ENCODE measurements at places on chromosomes 16 and 17.

- no peak for DNase-seq
These were observed 282.6 kb downstream of the CBLN1 start for GRCh38 chr16:48999044-48999443.

DNA sequence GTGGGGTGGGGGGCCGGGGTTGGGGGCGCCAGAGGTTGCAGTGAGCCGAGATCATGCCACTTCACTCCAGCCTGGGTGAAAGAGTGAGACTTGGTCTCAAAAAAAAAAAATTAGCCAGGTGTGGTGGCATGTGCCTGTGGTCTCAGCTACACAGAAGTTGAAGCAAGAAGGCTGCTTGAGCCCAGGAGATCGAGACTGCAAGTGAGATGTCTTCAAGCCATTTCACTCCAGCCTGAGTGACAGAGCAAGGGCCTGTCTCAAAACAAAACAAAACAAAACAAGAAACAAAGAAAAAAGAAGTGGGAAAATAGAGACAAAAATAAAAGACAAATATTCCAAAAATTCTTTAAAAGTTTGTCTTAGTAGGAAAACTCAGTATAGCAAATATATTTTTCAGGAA is 135.1 kb upstream of the CORO6 start:
- DNase-seq = no peak

DNA sequence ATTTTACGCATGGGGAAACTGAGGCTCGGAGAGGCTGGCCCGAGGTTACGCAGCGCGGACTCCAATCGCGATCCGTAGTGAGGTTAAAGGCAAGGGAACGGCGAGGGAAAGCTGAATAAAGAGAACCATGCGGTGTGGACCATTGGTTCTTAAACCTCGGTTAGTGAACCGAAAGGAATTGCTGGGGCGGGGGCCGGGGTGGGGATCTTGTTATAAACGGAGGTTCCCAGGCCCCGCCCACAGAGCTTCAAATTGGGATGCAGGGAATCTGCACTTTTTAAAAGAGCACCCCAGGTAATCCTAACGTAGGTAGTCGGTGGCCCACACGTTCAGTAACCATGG is 524 bp downstream of the IQCK start:
- no peak for DNase-seq

DNA sequence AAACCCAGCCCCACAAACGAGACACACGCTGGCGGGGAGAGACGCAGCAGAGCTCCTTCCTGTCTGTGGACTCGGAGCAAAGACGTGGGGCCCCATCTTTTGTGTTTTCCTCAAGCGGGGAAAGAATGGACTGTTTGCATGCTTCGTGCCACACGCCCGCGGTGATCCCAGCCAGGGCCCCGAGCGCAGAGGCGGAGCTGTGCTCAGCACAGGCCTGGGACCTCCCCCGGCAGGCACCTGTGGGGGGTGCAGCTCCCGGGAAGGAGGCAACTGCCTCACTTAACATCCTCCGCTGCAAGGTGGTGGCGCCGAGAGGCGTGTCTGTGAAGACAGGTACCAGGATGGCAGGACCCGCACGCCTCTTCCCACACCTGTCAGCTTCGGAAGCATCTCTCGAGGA is 19.1 kb downstream of the TRARG1 start:
- DNase-seq = peak; percentile 51

- peak; percentile 32 for DNase-seq
These were observed 138.0 kb upstream of the NUDT7 start for GRCh38 chr16:77584205-77584859.

GRCh38 chr16:1157639-1158455 is 4.9 kb downstream of the CACNA1H start:
- DNase-seq = no peak

- DNase-seq = no peak
These were observed 87.3 kb downstream of the YPEL2 start for GRCh38 chr17:59418732-59419166.

GRCh38 chr16:10688291-10688690 is 6.4 kb downstream of the TEKT5 start:
- DNase-seq = no peak

DNA sequence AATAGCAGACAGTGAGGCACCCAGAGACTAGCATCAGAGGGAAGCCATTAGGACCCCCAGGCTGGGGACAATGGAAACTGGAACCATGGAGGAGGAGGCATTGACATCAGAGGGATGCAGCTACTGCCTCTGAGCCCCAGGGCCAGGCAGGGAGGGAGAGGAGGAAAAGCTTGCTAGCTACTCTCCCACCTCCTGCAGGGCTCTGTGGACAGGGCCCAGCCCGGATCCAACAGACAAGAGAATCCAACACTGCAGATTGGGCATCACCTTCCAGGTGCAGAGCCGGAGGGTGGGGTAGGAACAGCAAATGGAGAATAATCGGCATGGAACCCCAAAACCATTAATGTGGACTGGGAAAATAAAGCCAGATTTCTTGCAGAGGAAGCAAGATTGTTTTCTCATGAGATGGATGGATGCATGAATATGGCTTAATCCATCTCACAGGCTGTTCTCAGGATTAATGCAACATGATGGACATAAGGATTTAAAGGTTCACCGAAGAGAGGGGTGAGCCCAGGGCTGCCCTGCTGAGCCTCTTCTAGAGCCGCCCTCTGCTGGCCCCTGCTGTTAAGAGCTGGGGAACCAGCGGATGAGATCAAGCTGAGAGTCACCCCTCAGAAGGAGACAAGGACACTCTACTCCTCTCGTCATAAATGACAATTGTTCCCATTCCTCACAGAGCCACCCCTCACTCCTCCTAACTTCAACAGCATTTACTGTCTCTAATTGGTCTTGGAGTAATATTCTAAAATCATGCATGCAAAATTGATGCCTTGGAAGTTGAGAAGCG is 48.8 kb downstream of the DNAH3 start:
- DNase-seq = peak; percentile 7

DNA sequence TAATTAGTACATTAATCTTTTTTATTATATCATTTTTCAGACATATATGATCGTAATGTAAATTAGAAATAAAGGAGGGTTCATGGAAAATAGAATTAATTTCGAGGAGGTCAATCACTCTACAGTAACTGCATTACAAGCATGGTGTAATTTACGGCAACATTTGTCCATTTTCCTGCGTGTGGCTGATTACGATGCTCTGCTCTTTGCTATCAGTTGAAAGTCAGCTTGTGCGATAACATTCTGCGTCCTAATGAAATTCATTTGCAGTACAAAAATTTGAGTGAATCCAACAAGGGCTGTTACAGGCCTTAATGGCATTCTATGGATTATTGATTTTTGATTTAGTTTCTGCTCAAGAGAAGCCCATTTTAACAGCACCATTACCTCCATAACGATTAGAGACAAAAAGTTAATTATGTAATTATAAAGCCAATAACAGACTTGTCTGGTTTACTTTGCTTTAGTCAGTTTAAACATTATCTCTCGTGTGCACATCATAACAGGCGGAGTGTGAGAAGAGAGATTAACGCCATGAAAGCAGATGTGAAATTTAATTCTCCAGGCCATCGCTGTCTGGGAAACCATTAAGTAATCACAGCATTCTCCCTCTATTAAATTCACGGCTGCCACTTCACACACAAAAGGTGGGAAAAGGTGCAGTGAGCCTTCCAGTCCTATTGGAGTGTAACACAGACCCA is 256.4 kb upstream of the IRX3 start:
- no peak for DNase-seq

DNA sequence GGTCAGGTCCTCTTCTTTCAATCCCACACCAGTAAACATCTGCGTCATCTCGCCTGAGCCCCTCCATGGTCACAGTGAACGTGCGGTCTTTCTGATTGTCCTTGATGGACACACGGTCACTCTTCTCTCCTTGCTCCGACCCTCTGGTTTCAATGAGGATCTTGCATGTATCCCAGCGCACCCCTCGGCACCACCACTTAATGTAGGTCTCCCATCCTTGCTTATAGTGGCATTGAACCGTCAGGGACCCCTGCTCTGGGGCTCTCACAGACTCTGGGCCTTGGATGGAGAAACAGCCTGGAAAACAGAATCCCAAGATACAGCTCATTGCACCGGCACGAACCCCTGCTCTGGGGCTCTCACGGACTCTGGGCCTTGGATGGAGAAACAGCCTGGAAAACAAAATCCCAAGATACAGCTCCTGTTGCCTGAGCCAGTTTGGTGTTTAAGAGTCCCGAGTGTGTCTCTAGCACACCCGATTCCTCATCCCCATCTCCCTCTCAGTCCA is 5.4 kb downstream of the CD300LB start:
- no peak for DNase-seq

DNA sequence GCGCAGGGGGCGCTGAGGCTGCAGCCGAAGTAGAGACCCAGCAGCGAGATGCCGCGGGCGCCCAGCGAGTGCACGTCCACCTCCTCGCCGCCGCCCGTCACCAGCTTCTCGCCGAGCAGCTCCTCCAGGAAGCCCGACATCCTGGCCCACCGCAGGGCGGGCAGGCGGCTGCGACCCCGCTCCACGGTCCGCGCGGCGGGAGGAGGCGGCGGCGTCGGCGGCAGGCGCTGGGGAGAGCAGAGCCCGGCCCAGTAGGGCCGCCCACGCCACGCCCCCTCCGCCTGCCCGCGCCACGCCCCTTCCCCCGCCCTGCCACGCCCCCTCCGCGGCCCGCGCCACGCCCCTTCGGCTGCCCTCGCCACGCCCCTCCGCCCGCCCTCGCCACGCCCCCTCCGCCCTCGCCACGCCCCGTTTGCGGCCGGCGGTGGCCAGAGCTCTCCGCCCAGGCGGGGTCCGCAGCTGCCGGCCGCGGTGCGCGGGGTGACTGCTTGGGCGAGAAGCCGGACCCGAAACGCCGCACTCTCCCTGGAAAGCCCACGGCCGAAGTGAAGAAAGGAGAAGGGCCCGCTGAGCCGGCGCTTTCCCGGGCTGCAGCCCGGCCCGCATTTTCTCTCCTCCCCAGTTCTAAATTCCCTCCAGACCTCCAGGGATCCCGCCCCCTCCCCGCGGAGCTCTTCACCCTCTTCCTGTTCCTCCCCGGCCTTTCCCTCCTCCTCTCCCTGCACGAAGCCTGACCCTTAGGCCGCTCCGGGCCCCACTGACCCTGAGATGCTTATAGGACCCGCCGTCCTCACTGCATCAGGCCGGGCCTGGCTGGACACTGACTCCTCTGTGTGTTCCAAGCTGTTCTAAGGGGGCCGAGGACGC is at the start of gene NXN:
NXN (minus strand) TSS at position 238 of the 867 bp plus-strand sequence.
- peak; percentile 86 for DNase-seq

GRCh38 chr17:8489841-8490240 is 54.2 kb downstream of the NDEL1 start:
- DNase-seq = no peak

DNA sequence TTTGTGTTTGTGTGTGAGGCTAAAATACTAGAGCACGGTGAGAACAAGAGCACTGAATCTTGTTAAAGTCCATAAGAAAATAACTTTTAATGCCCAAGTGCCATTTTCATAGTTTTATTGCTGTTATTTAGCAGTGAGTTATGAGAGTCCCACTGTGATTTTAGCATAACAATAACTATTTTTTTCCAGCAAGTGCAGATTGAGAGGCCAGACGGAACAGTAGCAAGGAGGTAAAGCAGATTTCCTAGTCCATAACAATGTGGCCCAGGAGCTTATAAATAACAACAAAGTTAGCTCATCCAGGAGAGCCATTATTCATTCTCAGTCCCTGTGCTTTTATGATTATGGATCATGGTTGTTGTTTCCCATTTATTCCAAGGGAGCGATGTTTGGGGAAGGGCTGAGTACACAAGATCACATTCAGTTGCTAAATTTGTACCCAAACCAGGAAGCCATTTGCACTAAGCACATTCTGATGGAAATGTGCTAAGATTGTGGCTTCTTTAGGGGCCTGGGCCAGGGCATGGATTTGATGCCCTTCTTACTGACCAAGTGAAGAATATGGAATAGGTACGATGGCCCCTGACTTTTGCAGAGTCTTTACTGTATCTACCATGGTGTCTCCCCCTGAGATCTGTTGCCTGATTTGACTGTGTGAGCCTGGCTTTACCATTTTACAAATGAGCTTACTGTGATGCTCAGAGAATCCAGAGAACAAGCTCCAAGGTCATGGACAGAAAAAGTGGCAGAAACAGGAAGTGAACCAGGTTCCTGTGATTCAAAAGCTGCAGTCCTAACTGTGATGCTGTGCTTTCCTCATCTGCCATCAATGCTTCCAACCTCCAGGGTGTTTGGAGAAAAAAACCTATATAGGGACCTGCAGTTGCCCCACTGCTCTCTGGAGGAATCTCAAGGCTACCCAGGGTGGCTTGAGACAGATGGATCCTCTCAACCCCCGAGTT is 204.7 kb upstream of the HSBP1 start:
- DNase-seq = no peak

DNA sequence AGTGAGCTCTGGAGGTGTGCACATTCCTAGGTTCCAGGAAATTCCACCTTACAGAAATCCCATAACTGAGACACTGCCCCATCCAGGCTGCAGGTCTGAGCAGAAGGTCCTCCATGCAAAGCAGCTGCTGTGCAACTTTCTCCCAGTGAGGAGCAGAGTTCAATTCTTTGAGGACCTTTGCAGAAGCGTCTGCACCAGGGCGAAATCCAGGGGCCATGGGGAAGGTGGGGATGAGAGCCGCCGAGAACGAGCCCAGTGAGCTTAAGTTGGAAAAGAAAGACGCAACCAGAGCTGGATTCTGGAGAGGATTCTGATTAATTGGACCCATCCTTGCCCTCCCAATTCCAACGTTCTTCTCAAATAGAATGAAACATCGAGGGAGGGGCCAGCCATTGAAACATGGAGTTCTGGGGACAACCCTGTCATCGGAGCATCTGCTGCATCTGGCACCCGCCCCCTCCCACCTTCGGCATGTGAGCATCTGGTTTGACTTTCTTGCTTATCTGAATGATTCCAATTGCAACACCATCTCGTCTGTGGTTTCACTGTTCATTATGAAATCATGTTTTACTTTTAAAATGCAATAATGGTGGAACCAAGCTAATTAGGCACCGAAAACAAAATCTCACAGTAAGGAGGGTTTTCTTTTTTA is 190.6 kb upstream of the FOXF1 start:
- DNase-seq = peak; percentile 13

DNA sequence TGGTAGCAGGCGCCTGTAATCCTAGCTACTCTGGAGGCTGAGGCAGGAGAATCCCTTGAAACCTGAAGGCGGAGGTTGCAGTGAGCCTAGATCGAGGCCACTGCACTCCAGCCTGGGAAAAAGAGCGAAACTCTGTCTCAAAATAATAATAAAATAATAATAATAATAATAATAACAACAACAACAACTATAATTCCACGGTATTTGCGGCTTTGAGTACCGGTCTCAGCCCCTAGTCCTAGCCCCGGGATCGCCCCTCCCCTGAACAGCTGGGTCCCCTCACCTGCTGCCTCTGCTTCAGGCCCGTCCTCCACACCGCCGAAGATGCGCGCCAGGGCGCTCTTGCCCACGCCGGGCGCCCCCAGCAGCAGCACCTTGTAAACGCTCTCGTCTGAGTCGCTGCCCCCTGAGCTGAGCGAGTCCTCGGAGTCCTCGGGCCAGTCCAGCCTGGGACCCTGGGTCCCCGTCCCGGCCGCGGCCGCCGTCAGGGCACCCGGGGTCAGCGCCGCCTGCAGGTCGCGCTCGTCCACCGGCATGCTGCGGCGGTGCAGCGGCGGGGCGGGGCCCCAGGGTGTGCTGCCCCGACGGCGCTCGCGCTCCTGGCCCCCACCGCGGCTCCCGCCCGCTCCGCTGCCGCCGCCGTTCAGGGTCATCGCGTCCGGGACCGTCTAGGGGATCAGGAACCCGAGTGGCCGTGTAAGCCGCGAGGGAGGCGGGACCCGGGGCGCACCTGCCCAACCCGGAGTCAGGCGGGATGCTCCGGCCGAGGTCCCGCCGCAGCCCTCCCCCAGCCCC is 611 bp downstream of the RRAD start:
- DNase-seq = peak; percentile 51

Data from activated naive CD4-positive, alpha-beta T cell treated with Interleukin-2 at 50 U/mL for 16 hours (primary cell).